Fibroblast of pulmonary artery (primary cell): ENCODE measurements at places on chromosomes 1 and 21.
A peak's percentile ranks its signal among the peaks of the same experiment; 100 is the strongest.

GRCh38 chr1:150164224-150164623 is 14.5 kb downstream of the PLEKHO1 start:
- DNase-seq: no peak

DNA sequence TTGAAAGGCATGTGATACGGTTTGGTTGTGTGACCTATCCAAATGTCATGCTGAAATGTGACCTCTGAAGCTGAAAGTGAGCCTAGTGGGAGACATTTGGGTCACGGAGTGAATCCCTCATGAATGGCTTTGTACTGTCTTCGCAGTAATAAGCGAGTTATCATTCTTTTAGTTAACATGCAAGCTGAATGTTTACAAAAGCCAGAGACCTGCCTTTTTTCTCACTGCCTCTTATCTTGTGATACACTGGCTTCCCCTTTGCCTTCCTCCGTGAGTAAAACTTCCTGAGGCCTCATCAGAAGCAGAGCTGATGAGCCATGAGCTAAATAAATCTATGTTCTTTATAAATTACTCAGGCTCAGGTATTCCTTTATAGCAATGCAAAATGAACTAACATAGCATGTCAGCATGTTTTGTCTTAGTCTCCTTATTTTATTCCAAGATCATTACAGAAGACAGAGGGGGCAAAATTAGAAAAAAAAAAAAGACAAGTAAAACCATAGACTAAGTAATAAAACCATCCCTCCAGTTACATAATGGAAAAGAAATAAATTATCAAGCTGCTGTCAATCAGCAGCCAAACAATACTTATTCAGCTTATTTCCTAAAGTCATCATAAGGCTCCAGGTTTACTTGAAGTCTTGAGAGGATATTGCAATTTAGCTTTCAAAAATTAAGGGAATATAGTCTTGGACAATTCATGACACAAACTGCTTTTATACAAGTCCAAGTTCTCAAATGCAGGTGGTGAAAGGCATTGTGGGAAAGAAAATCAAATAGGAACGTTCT is 12.1 kb downstream of the RGS18 start:
- no peak for DNase-seq

DNA sequence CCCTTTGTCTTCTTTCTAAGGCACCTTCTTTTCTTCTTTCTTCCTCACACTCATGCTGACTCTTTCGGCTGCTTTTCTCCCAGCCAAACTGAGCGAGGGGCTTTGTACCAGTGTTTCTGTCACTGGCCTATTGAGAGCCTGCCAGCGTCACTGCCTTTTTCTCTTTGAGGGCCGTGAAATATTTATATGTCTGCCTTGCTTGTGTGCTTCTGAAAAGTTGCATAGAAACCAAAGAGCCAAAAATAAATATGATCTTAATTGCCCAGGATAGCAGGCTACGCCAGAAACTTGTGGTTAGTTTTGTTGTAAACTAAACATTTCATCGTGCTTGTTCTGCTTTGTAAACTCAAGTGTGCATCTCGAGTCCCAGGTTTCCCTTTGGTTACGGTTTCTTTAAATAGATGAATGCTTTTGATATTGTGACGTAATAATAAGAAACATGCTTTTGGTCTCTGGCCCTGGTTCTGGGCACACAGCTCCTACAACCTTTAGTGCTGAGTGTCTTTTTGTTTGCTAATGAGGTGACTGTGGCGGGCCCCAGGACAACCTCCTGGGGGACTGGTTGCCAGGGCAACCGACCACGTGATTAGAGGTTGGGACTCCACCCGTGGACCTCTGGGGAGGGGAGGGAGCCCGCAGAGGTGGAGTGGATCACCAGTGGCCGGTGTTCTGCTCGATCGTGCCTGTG is 10.8 kb downstream of the SLC37A1 start:
- peak; percentile 17 for DNase-seq

GRCh38 chr1:27597516-27598294 is 6.2 kb downstream of the AHDC1 start:
- DNase-seq: no peak

GRCh38 chr1:21937372-21938121 is 437 bp upstream of the HSPG2 start:
- DNase-seq: peak; percentile 84

DNA sequence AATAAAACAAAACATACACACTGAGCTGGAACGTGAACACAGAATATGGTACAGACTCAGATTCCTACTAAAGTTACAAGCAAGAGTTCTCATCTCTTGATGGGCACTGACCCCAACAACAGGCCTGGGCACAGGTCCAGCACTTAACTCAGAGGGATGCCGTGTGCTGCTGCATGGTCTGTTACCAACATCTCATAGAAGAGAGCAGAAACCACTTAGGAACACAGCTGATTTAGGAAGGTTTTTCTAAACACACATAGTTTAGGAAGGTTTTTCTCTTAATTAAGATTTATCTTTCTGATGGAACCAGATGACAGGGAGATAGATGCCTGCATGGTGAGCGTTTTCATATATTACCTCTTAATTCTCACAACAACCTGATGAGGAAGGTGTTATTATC is 1.5 kb downstream of the GCLM start:
- DNase-seq: peak; percentile 63

DNA sequence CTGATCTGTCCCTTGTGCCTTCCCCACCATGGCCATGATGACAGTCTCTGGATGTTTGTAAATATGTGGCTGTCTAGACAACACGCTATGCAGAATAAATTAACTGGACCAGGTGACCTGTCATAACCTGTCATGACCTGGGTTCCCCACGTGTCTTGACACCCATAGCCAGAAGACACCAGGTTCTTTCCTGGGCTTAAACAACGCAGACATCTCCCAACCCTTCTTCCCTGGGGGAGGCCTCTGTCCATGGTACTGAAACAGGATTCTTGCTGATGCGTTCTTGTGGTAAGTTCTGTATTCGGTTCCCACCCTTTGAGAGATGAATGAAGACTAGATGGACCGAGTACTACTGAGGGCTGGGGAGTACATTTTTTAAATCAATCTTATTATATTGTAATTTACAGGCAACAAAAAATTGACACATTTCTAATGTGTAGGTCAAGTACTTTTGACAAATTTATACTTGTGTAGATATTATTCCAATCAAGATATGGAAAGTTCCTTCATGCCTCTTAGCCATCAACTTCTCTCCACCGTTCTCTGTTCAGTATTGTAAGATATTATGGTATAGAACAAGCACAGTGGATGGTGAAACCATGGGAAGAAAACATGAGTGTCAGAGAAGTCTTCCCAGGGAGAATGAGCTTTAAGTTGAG is 738.8 kb downstream of the PTPRU start:
- peak; percentile 43 for DNase-seq

DNA sequence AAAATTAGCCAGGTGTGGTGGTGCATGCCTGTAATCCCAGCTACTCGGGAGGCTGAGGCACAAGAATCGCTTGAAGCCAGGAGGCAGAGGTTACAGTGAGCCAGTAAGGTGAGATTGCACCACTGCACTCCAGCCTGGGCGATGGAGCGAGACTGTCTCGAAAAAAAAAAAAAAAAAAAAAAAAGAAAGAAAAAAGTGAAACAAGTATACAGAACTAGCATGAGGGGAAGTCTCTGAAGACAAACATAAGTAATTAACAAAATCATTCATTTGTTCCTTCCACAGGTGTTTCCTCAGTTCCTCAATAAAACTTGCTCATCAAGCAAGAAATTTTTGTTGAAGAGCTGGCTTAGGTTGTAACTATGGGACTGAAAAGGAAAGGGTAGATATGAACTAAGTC is 52.2 kb upstream of the CNN3 start:
- DNase-seq: no peak

DNA sequence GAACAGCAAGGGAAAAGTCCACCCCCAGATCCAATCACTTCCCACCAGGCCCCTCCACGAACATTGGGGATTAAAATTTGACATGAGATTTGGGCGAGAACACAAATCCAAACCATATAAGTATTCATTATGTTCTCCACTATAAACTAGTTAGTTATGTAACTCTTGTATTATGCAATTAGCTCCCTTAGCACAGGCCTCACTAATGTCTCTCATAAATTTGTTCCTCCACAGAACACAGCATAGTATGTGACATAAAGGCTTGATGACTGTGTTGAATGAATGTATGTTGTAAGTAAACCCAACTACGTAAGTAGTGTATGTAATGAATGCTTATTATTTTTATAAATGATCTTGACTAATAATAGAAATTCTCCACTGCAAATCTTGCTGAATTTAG is 223.3 kb upstream of the ZRANB2 start:
- no peak for DNase-seq

- DNase-seq: no peak
These were observed 3.8 kb downstream of the SRARP start for GRCh38 chr1:16007671-16008341.

GRCh38 chr1:100039591-100039990 is 69.8 kb downstream of the SLC35A3 start:
- no peak for DNase-seq

- peak; percentile 39 for DNase-seq
These were observed 40.4 kb downstream of the CASZ1 start for GRCh38 chr1:10755970-10756521.

- DNase-seq: peak; percentile 59
These were observed 36.0 kb upstream of the IL19 start for GRCh38 chr1:206734499-206735142.

DNA sequence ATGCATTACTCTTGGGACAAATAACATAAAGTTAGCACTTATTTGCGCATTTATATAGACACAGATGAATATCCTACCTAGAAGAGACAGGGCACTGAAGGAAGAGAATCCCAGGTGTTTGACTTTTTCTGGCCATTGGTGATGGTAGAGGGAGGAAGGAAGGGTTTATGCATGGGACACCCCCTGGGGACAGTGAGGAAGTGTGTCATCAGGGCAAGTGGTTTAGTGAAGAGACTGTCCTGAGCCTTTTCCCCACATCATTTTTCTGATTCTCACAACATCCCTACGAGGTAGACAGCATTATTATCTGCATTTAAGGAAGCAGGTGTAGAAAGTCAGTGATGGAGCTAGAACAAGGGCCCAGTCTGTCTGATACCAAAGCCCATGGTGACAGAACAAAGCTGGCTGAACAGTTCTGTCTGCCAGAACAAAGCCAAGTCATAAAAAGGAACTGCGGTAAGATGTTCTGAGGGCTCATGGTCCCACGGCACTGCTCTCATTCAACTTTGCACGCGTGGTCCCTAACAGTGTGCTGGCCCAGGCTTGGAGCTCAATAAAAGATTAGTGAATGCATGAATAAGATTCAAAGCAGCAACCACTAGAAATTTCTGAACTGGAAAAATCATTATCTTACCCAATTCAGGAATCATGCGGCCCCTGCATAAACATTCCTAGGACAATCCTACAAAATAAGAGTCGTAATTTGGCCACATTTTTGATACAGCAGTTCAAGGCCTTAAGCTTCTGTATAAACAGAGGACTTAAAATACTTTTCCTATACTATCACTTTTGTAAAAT is 12.2 kb upstream of the CDC42BPA start:
- DNase-seq: no peak
